IPS-NIHi11 (cell line): ENCODE measurements at places on chromosomes 12 and 14.

GRCh38 chr12:16165506-16165905 is 112.0 kb downstream of the SLC15A5 start:
- DNase-seq: peak; percentile 54

GRCh38 chr14:95301527-95302187 is 18.1 kb downstream of the CLMN start:
- DNase-seq: no peak

- no peak for DNase-seq
Measured at GRCh38 chr14:32366986-32367385, 37.9 kb downstream of the AKAP6 start.

DNA sequence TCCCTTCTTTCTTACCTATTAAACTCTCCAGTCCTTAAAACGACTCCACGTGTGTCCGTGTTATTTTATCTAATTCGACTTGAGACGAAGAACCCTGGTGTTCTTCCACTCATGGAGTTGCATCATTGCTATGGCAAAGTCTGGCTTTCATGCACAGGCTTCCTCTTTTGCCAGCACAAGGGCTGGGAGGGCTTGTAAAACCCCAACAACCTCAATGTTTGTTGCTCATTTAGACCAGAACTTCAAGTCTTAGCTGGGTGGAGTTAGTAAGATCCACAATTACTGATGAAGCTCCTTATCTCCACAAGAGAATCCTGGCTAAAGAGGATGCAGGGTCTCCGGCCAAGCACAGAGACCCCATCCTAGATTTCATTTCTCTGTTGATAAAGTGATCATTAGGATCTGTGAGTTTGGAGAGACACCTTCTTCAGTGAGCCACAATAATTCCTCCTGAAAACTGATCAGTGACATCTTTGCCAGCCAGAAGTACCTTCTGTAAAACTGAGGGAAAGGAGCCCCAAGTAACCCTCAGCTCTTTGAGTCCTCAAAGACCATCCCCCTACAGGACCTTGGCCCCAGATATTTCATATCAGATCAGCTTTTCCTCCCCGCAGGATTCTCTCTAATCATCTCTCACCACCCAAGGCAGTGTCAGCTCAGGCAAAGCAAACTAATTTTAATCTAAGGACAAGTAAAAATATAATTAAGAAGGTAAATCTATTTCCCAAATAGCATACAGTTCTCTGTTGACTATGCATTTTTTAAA is 514.6 kb downstream of the FUT8 start:
- DNase-seq: no peak

- DNase-seq: no peak
Measured at GRCh38 chr14:36845356-36846012, 183.8 kb downstream of the PAX9 start.

DNA sequence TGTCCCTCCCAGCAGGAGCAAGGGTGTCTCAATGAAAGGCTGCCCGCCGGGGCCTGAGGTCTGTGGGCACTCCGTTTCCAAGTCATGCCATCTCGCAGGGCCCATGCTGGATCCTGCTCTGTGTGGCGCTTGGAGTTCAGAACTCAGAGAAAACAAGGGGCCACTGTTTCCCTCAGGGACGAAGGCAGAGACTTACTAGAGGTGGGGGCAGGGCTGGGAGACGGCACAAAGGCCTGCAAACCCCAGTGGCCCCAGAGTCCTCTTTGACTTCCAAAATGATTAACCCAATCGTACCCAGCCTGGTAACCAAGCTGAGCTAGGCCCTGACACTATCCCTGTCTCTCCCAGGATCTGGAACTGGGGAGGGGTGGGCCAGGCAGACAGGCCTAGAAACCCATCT is 95.8 kb downstream of the ITPK1 start:
- DNase-seq: no peak

DNA sequence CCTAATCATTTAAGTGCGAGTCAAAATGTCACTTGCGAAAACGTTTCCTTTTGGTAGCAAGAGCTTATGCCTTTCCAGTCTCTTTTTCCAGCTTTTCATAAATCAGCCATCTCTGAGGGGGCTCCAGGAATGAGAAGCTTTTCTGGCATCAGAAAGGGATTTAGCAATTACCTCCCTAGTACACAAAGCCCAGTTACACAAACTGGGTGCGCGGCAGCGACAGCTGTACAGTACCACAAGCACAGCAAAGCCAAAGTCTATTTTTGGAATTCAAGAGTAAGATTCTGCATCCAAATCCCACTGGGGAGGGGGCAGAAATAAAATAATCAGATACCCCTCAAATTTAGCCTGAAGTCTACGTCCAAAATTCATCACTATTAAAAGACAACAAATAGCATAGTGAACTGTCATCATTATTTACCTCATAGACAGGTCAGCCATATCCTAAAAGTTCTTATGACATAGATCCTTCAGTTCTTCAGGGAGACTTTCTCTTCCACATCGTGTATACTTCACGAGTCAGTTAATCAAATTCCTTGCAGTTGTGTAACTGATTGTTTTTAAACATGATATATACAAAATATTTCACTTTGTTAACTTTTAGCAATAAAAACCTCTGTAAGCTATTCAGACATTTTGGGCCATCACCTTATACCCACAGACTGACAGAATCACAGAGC is 150.8 kb downstream of the TTC7B start:
- DNase-seq: no peak

DNA sequence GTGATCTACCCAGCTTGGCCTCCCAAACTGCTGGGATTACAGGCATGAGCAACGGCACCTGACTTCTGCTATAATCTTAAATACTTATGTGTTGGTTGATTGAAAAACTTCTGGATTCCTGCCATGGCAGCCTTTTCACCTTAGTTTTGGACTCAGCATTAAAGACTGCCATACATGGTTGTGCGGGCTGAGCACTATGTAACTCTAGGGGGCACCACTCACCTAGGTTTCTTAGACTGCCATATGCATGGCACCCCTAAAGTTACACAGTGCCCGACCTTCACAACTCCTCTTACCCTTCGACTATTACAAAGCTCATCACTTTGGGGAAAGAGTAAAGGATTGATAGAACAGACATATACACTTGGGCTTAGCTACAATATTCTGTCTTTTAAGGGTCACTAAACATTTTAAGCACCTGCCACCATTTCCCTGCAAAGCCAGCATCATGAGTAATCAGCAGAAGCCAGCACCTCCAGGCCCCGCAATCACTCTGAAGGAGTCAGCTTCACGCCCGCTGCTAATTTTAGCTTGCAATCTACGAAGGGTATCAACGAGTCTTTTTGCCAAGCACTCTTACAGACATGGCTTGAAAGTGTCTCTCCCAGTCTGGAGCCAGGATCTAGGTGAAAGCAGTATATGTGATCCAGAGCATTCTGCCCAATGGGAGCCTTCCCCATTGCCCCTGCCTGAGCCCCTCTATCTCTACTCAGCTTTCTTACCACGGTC is 59.8 kb downstream of the SUDS3 start:
- peak; percentile 54 for DNase-seq

- no peak for DNase-seq
Measured at GRCh38 chr12:4293299-4293965, 19.9 kb downstream of the CCND2 start.

GRCh38 chr14:24673059-24673458 is 39.1 kb upstream of the GZMB start:
- no peak for DNase-seq

GRCh38 chr12:44286336-44286735 is 450.5 kb downstream of the TMEM117 start:
- DNase-seq: no peak
